Central memory CD8-positive, alpha-beta T cell (primary cell): ENCODE measurements at places on chromosomes 2 and 18.

DNA sequence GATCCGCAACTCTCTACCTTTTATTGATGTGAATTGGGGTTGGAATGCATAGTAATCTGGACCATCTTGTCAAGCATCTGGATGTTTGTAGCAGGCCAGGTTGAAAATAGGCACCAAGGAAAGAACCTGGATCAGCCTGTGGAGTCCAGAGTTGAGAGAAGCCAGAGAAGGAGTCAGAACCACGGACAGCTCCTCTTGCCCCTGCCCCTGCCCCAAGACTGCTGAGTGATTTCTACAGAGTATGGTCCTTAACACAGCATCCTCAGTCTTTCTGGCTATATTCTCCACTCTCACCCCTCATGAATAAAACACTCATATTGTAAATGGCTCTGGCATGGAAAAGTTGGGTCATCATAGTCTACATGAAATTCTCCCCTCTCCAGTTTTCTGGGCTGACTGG is 154.6 kb downstream of the LOXHD1 start:
- no peak for DNase-seq

DNA sequence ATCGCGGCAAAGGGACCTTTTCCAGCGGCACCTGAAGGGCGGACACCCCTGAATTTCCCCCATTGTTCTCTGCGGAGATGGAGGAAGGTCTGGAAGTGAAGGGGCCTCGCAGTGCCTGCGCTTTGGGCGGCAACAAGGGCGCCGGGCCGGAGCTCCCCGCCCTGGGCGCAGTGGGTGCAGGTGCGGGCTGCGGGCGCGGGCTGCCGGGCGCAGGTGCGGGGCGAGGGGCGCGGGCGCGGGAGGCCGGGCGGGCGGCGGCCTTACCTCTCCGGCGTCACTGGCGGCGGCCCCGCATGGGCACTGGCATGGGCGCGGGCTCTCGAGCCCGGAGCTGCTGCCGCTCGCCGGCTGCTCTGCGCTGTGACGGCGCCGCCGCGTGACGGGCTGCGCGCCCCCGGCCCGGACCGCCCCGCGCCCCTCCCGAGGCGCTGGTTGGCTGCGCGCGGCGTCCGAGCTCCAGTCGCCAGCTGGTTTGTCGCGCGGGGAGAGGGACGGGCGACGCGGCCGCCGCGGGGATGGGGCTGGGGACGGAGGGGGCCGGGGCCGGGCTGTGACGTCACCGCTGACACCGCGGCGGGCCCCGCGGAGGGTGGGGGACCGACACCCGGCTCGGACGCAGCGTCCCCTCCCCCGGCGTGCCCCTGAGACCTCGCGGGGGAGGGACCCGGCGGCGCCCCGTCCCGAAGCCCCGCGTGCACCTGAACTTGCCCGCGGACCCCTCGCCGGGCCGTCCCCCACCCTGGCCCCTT is at the start of gene KIF1A:
Gene KIF1A (minus strand): TSS at position 362 of the 749 bp plus-strand sequence. CDS start 22,467 bp downstream, outside the sequence.
- no peak for DNase-seq

DNA sequence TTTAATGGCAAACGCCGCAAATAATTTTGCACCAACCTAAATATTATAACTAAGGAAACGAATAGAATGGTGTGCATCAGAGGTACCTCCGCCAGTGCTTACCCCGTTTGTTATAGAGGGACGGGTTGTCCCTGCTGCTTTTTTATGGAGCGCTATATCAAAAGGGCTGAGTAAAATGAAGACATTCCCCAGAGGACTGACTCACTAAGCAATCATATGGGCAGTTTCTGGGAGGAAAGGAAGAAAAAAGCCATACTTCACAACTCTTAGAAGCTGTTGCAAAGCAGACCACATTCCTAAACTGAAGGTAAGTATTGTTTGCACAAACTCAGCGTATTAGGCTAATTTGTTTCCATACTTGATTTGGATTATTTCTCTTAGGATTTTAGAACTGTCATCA is 12.9 kb downstream of the ID2 start:
- no peak for DNase-seq

GRCh38 chr2:204018717-204019116 is 82.2 kb downstream of the ICOS start:
- no peak for DNase-seq
